GM12864 (cell line): ENCODE measurements at places on chromosomes 12 and 14.

DNA sequence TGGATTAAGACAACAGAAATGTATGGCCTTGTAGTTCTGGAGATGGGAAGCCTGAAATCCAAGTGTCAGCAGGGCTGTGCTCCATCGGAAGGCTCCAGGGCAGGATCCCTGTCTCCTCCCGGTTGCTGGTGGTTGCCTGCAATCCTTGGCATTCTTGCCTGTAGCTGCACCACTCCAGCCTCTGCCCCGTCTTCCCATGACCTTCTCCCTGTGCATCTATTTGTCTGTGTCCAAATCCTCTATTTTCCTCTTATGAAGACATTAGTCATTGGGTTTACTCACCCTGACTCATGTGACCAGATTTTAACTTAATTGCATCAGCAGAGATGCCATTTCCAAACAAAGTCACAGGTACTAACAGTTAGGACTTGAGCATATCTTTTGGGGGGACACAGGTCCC, 15.1 kb downstream of the TUNAR start:
- no peak for DNase-seq

GRCh38 chr12:128707488-128707887, 116.3 kb downstream of the SLC15A4 start:
- no peak for DNase-seq

GRCh38 chr12:125544960-125545359, 479.7 kb downstream of the AACS start:
- no peak for DNase-seq

GRCh38 chr12:24798335-24798734, 150.6 kb downstream of the BCAT1 start:
- peak; percentile 64 for DNase-seq

GRCh38 chr12:124273630-124274029, 21.3 kb upstream of the RFLNA start:
- peak; percentile 30 for DNase-seq

DNA sequence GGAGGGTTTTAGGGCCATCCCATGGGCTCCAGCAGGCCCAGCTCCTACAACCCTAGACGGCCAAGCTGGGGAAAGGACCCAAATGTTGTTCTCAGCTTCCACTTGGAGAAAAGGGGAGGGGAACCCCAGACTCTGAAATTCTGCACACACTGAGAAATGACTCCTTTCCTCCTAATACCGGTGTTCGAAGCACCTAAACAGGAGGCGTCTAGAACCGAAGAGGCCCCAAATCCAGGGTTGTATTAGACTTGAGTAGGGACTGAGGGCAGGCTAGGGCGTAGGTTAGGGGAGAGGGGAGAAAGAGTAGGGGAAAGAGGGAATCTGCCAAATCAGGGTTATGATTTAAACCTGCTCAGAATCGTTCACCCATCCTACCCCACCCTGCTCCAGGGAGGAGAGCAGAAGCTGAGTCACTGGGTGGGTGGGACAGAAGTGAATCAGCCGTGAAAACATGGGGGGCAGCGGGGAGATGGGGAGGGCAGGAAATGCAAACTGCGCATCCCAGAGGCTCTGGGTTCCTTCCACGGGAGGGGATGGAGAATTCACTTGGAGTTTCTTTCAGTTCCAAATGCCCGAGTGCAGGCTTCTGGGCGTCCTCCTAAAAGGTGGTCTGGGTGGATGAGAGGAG, 1.0 kb downstream of the IGFBP6 start:
- no peak for DNase-seq

GRCh38 chr14:88227693-88228092, 95.4 kb downstream of the KCNK10 start:
- DNase-seq: peak; percentile 8

DNA sequence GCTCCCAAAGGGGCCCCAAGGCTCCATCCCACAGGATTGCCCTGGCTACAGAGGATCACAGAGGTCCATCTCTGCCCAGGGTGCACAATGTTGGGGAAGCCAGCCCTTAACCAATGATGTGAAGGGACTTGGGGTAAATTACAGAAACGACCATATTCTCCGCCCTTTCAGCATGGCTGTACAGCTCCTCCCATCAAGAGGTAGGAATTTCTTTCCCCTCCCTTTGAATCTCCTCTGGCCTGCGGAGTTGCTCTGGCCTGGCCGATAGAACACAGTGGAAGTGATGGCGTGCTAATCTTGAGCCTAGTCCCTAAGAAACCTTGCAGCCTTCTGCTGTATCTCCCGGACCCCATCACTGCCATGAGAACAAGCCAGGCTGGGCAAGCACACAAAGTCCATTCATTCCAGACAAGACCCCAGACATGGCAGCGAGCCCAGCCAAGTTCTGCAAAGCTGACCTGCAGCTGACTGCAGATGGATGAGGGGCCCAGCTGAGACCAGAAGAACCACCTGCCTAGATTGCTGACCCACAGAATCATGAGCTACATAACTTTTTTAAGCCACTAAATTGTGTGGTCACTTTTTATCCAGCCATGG, 6.9 kb upstream of the IFI27 start:
- no peak for DNase-seq

DNA sequence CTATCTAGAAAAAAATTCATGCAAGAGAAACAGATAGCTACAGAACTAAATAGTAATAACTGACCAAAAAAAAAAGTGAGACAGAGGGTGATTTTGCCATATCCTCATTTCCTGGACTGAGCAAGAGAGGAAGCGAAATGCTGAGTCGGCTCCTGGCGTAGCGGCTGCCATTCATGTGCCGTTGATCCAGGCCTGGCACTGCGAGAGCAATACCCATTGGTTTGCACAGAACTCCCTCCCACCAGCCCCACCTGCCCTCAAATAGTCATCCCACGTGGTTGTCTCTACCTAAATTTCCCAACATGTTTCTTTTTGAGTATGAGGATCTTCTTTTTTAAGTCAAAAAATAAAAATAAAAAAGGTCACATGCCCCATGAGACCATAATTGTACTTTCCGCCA, 9.4 kb upstream of the WNT5B start:
- DNase-seq: peak; percentile 49

DNA sequence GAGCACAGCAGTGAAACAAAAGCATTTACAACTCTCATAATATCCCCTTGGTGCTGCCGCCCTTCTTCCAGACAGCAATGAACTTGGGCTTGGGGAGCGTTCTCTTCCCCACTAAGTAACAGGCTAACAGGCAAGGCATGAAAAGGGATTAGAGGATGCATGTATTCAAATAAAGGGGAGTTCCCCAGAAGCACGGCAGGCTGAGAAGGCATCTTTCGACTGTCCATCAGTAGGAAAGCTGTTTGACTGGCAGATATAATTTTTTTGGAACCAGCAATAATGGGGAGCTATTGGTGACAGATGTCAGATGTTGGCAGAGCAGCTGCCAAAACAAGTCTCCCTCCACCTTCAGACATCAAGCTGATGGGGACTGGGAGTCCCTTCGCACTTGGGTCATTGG, 9.2 kb upstream of the TIGAR start:
- DNase-seq: no peak

DNA sequence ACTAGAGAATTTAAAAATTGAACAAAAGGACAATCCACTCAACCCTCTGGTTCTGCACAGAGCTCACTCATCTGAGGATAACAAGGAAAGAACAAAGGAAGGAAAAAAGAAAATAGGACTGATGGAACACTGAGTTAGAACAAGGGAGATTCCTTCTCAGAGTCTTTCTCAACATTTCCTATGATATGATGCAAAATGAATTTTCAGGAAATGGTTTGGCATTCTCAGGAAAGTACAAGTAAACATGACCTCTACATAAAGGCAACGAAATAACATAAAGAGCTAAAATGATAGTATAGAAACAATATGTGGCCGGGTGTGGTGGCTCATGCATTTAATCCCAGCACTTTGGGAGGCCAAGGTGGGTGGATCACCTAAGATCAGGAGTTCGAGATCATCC, 135.8 kb downstream of the ITPR2 start:
- no peak for DNase-seq

- DNase-seq: no peak
Measured at GRCh38 chr12:128698301-128698972, 125.3 kb downstream of the SLC15A4 start.

DNA sequence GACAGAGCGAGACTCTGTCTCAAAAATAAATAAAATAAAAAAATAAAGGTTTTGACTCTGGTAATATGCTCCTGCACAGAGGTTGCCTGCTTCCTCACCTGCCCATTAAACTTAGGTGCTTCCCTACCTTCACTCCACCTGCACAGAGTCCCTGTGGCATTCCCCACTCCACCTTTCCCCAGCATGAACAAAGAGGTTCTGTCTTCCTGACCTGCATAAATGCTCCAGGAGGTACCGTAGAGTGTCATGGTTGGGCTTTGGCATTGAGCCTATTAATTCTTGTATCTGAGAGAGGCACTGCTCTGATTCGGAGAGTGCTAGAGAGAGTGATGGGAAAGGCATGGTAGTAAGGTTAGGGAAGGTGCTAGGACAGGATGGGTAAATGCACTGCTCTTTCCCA, 6.3 kb downstream of the ARHGAP9 start:
- no peak for DNase-seq
